ENCODE measurements at places on chromosomes 11 and 22.

GRCh38 chr11:117096201-117096991 is 1.8 kb downstream of the SIK3 start:
- peak; percentile 80 for DNase-seq

GRCh38 chr11:128039140-128040021 is 548.0 kb downstream of the ETS1 start:
- peak; percentile 83 for DNase-seq

GRCh38 chr11:208181-208916 is 841 bp downstream of the RIC8A start:
- peak; percentile 84 for DNase-seq

DNA sequence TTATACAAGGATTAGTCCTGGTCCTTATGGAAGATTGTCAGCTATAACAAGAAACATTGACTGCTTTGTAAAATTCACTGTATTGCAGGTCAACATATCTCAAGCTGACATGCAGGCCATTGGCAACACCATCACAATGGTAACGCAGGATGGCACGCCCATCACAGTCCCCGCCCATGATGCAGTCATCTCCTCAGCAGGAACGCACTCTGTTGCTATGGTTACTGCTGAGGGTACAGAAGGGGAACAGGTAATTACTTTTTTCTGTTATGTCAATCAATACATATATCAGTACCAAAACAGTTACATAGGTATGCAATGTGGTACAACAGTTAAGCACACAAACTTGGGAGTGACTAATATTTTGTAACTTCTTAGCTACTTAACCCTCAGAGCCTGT is 55.3 kb downstream of the ZNF143 start:
- DNase-seq, result no peak

DNA sequence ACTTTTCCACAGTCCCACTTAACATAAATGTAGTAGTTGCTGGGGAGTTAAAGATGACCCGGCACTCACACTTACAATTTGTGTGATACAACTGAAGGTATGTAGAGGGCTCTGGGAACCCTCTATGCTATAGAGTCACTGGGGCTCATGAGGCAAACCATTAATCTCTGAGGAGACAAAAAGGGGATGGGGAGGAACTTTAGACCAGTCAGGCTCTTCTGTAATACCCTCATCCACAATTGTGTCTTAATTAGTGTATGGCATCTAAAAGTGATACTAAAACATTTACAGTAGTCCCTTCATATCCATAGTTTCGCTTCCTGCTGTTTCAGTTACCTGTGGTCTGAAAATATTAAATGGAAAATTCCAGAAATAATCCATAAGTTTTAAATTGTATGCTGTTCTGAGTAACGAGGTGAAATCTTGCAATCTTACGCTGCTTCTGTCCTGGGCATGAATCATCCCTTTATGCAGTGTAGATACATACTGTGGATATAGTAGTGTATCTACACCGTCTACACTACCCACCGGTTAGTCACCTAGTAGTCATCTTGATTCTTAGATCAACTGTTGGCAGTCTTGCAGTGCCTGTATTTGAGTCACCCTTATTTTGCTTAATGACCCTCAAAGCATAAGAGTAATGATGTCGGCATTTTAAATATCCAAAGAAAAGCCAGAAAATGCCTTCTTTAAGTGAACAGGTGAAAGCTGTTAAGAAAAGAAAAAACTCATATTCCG is 12.2 kb downstream of the CBL start:
- no peak for DNase-seq

- peak; percentile 31 for DNase-seq
Measured at GRCh38 chr11:1767399-1768140, 3.8 kb upstream of the CTSD start.

DNA sequence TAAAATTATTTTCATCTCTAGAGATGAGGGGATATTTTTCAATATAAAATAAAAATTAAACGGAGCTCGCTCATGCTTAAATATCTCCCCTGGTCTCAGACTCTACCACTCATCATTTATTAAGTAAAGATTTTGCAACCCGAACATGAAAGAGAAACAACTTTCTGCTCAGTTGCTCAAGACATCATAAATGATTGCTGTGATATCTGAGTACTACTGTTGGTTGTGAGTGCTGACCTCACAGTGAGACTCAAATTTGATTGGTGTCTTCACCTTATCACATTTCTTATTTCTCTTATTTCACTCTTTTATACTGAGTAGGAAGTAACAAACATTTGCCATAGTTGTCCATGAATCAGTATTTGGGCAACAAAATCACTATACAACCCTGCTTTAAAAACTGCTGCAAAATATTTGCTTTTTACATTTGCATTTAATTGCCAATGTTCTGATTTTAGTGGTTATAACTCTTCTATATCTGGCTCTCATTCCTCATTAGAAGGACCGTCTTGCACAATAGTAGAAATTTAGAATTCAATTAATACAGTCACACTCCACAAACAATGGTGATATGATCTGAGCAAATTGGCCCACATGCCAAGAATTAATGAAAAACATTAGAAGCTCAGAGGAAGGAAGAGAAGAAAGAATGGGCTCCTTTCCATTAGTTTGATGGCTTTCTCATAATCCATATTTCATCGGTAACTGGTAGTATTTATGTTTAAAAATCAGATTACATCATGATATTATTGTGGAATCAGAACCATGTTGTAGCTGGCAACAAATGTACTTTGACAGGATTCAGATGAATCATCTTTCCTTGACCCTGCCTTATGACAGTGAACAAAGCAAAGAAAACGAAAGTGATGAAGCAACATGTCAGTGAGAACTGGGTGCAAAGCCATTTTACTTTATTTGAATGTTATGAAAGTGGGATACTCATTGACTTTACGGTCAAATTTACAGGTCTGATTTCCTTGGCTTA is 973.6 kb upstream of the TENM4 start:
- DNase-seq, result no peak

GRCh38 chr11:18395735-18396504 is 1.6 kb downstream of the LDHA start:
- peak; percentile 97 for DNase-seq

DNA sequence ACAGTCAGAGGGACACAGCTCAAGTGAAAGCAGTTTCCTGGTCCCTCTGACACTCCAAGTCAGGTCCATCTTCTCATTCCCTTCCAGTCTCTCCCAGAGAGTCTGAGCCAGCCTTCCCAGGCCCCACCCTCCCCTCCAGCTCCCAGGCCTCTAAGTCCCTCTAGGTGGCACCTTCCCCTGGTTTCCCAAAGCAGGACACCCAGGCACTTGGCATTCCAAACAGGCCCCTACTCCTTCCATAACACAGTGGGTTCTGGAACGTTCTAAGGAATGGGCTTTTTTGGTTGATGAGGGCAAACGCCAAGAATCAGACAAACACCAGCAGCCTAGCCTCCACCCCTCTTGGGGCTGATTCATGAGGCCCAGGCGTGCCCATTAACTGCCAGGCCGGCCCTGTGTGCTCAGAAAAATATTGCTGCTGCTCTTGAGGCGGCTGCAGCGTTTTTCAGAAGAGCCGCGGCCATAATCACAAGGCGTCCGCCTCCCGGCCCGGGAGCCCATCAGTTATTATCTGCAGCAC is 418.7 kb downstream of the SOX6 start:
- DNase-seq, result no peak

DNA sequence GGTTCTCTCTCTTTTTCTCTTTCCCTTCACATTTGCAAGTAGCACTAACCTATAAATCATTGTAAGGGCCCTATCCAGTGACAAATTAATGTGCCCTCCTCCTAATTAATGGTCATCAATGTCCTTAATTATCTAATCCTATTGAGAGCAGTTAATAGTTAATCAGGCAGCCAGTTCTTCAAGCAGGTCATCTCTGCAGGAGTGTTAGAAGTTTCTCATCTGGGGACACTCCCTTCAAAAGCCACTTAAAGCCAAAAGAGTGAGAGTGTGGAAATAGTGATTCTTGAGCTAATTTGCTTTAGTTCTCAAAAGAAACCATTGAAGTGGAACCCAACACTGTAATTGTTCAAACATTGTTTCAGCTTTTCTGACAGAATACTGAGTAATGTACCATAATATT is 141.6 kb downstream of the ELP4 start:
- no peak for DNase-seq

DNA sequence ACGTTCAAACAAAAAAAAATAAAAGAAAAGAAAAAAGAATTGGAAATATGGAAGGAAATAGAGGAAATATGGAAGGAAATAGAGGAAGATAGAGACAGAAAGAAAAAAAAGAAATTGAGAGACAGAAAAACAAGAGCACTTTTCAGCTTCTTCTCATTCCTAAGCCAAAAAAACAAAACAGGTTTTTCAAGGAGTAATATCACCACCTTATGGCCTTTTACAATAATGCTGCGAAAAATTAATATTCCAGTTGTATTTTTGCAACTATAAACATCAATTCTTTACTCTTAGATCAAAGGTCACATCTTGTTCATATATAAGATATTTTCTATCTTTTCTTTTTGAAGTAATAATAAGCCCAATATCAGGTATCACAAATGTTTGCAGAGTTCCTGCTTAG is 328.3 kb downstream of the FAT3 start:
- DNase-seq, result no peak

- DNase-seq, result no peak
Measured at GRCh38 chr22:48654492-48654891, 1173.2 kb downstream of the BRD1 start.

GRCh38 chr11:35558513-35558912 is 33.1 kb upstream of the PAMR1 start:
- DNase-seq, result no peak

DNA sequence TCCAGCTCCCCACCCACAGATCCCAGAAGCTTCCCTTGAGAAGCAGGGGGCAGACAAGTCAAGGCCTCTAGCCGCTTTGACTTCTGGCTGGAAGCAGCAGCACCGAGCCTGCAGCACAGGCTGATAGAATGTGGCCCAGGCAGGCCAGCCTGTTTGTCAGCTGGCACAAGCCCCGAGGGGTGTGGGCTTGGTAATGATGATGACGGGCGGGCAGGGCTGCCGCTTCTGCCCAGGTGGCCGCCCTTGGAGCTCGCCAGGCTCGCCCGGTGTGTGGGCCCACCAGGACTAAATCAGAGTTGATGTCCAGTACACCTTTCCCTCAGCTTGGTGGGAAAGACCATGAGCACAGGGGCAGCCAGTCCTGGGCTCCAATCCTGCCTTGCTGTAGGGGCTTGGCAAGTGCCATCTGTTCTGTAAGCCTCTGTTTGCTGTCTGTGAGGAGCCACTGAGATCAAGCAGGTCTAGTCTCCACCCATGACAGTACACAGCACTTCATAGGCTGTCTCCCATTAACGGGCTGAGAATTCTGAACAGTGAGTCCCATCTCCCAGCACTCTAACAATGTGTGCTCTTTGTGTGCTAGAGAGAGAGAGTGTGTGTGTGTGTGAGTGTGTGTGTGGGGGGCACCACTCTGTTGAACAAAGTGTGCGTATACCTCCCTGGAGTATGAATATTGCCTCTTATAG is 26.8 kb downstream of the MICAL2 start:
- no peak for DNase-seq
